ENCODE measurements at places on chromosomes 3 and 15. TPM values are rescaled to one million over a fixed set of nuclear protein-coding genes. Genes with fewer than 3 reads are reported as not detected.

DNA sequence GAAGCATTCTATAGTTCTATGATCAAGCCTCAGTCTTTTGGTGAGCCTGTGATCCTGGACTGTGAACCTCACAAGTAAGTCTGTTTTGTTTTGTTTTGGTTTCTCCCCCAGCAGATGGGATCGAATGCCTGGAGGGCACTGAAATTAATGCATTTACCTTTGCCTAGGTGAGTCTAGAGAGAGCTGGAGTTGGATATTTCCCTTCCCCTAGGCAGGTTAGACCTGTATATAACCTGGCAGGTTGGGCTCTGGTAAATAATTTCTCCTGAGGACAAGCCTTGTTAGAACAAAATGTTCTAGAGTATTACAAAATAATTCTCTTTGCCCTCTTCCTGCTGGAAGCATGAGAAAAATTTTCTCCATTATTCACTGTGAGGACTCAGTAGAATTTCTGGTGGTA is 211.9 kb downstream of the TPRG1 start:
- no peak overlapping the region for H3K4me3 ChIP-seq
- H3K4me1 ChIP-seq = no peaks in the 10 kb centered on the region
- no peak overlapping the region for H3K27ac ChIP-seq

GRCh38 chr3:16320711-16321110 is 55.7 kb downstream of the OXNAD1 start:
- H3K4me1 ChIP-seq = no peaks in the 10 kb centered on the region
- H3K27ac ChIP-seq = no peak overlapping the region
- DNase-seq = no peak
- H3K4me3 ChIP-seq = no peak overlapping the region
- peaks cover 10% of the 10 kb centered on the region for H3K36me3 ChIP-seq
- H3K27me3 ChIP-seq = no peaks in the 10 kb centered on the region

GRCh38 chr3:32816439-32817256 is 1.1 kb upstream of the TRIM71 start:
- H3K4me3 ChIP-seq = peak overlapping the region; percentile 44
- no peaks in the 10 kb centered on the region for H3K36me3 ChIP-seq
- no peak overlapping the region for H3K27ac ChIP-seq

DNA sequence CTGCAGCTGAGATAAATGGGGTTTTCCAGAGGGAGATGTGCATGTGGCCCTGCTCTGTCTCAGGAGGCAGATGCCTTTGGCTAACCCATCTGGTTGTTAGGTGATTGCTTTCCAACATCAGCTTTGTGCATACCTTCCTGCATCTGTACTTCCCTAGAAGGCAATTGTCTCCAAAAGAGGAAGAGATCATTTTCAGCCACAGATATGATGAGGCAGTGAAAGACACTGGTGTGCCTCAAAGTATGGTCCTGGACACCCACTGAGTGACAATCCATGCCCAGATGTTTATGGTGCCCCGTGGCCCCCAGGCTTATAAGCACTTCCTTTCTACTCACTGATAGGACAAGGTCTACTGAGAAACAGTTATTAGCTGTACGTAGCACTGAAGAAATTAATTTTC is 117.5 kb upstream of the NR2F2 start:
- no peak overlapping the region for H3K4me3 ChIP-seq
- no peaks in the 10 kb centered on the region for H3K4me1 ChIP-seq
- H3K27me3 ChIP-seq = no peaks in the 10 kb centered on the region
- no peak for DNase-seq
- H3K36me3 ChIP-seq = no peaks in the 10 kb centered on the region
- H3K27ac ChIP-seq = no peak overlapping the region

DNA sequence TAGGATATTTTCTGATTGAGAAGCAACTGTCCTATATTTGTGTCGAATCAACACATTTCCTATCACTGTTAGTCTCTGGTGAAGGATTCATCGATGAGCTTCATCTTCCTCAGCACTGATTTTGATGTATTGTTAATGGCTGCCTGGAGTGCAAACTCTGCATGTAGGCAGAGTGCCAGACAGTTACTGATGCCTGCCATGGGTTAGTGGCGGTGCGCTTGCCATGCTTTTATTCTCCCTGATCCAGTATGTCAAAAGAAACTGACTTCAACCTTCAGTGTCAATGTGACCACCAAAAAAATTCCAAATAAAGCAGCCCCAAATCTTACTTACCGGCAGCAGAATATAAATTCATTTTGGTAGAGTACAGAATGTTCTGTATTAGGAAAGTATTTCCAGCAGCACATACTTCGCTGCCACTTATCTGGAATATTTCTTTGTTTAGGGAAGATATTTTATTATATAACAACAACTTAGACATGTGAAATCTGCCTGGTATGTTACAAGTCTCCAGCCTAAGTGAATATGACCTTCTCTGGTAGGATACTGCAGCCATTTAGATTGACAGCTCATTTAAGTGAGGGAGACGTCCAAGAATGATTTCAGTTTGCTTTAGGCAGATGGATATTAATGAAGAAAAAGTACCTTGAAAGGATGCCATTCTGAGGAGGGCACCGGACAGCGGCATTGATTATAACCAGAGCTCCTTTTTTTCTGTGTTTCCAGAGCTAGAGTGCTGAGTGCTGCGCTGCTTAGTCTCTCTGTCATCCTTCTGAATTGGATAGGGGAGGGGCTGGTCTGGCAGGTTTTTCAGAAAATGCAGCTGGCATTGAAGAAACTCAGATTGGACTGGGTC is 59.9 kb downstream of the ARHGEF26 start:
- no peaks in the 10 kb centered on the region for H3K4me1 ChIP-seq
- H3K27ac ChIP-seq = no peak overlapping the region
- no peak overlapping the region for H3K4me3 ChIP-seq
- no peaks in the 10 kb centered on the region for H3K27me3 ChIP-seq

- no peaks in the 10 kb centered on the region for H3K36me3 ChIP-seq
- no peak overlapping the region for H3K4me3 ChIP-seq
- DNase-seq = peak; percentile 25
- peaks cover 4% of the 10 kb centered on the region for H3K4me1 ChIP-seq
- no peak overlapping the region for H3K27ac ChIP-seq
Observed at GRCh38 chr3:65177960-65178376, 490.2 kb upstream of the ADAMTS9 start.

DNA sequence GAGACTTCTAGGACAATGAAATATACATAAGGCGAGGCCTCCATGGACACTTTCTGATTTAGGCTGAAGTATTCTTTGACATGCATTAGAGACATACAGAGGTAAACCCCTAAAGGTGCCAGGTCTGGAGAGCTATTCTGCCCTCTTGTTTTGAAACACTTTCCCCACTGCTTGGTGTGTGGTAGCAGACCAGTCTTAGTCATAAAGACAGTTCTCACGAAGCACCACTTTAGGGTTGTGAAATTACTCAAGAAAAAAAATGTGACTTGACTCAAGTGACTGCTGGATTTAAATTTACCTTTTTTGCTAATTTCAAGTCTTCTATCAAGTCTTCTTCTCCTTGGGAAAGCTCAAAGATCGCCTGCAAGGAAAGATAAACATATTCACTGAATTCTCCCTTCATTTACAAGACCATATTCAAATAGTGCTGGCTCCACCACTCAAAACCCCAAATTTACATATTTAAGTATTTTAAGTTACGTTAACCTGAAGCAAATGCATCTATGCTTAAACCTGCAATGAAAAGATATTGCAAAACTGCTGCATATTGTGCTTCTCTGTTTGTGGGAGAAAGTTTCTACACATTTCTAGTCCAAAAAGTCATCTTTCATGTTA is 48.4 kb downstream of the ARHGEF3 start:
- peaks cover 3% of the 10 kb centered on the region for H3K4me1 ChIP-seq
- DNase-seq = peak; percentile 7
- H3K27me3 ChIP-seq = no peaks in the 10 kb centered on the region
- H3K4me3 ChIP-seq = no peak overlapping the region
- no peaks in the 10 kb centered on the region for H3K36me3 ChIP-seq
- no peak overlapping the region for H3K27ac ChIP-seq

SNRPN gene
- 226 TPM for total RNA-seq

XCR1 gene
- not detected for total RNA-seq

SETMAR gene
- total RNA-seq = 8.4 TPM

TMEM42 gene
- 6.9 TPM for total RNA-seq

THSD4 gene
- 0.99 TPM for total RNA-seq

BFSP2 gene
- not detected for total RNA-seq

ANKRD63 gene
- not detected for total RNA-seq

LNP1 gene
- 2.6 TPM for total RNA-seq

MORC1 gene
- total RNA-seq = not detected

CCNB2 gene
- total RNA-seq = 7.9 TPM
